ENCODE measurements at places on chromosomes 16 and 17.

GRCh38 chr17:35056013-35056412, 7.5 kb downstream of the RFFL start:
- no peak for DNase-seq

DNA sequence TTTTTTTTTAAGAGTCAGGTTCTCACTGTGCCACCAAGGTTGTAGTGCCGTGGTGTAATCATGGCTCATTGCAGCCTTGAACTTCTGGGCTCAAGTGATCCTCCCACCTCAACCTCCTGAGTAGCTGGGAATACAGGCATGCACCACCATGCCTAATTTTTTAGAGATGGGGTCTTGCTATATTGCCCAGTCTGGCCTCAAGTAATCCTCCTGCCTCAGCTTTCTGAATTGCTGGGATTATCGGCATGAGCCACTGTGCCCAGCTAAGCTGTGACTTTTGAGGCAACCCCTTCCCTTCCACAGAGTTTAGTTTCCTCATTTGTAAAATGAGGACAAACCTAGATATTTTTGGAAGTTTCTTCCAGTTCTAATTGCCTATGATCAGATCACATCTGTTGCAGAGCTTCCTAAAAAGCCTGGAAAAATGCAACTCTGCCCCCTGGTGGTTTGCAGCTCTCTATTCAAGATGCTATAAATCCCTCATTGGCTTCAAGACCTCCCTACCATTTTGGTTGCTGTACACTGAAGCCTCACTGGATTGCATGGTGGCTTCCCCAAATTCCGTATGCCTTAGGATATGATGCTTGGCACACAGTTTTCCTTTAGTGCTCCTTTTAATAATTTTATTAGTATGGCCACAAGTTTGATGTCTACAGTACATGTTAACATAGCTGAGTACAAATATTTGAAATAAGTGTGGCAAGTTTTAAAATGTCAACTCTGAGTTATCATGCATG, 19.3 kb downstream of the GDE1 start:
- DNase-seq = peak; percentile 73

DNA sequence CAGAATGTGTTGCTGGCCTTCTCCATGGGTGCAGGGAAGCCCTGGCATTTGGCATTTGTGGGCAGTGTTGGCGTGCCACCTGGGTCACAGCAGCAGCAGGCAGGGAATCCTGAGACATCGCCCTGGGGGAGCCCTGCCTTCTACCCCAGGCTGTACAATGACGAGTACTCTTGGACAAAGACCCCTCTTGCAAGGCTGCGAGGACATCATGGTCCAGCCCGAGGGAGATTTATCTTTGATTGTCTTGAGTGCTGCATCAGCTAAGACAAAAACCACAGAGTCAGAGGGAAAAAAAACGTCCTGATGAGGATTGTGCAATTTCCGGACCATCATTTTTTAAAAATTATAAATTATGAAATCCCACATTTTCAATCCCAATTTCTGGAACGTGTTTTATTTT, 3.7 kb downstream of the CRISPLD2 start:
- DNase-seq = no peak

DNA sequence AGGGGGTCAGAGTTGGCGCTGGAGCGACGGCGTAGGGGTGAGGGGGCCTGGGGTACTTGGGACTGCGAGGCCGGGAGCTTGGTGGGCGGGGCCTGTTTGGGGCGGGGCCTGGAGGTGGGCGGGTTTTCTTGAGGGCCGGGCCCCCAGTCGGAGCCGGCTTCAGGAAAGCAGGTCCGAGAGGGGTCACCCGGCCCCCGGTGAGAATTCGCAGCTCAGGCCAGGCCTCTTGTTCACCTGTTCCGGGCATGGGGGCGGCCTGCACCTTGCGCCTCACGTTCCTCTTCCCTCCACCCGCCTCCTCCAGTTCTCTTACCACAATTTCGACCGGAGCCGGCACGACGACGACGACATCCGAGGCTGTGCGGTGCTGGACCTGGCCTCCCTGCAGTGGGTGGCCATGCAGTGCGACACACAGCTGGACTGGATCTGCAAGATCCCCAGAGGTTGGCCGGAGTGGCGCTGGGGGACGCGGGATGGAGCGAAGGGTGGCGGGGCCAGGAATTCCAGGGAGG, 52.5 kb downstream of the MRC2 start:
- DNase-seq = no peak

DNA sequence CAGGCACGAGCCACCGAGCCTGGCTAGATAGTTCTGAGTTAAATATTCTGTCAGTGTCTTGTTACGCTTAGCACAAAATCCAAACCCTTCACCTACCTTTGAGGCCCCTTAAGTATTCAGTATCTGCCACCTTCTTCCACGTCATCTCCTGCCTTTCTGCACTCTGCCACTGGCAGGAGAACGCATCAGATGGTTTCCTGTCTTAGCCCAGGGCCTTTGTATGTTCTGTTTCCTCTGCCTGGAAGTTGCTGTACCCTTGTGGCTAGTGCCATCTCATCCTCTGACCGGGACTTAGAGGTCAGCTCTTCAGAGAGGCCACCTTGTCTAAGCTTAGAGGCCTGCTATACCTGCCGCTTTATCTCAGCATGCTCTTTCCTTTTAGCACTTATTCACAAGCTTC, 67.5 kb upstream of the LGALS9 start:
- DNase-seq = peak; percentile 66

- no peak for DNase-seq
These were observed 194.7 kb downstream of the SPECC1 start for GRCh38 chr17:20203761-20204263.
